Suprapubic skin (tissue), 4 donors: ENCODE measurements at places on chromosomes 11 and 22. TPM values are rescaled to one million over a fixed set of nuclear protein-coding genes. Genes with fewer than 3 reads are reported as not detected.

RPS3 gene
- 851 TPM for total RNA-seq

SLC22A12 gene
- total RNA-seq = not detected

ZC3H12C gene
- 22.7 TPM for total RNA-seq

PC gene
- total RNA-seq = 13.4 TPM

- no peak overlapping the region for H3K4me3 ChIP-seq
- DNase-seq = no peak
- H3K27ac ChIP-seq = no peak overlapping the region
- H3K4me1 ChIP-seq = no peaks in the 10 kb centered on the region
These were observed 14.2 kb downstream of the ALG12 start for GRCh38 chr22:49904040-49904369.

MADD gene
- 47.1 TPM for total RNA-seq

NAALAD2 gene
- total RNA-seq = 9.2 TPM

GRCh38 chr11:119207415-119207960 lies 1.3 kb downstream of the CBL start:
- no peaks in the 10 kb centered on the region for H3K27me3 ChIP-seq
- no peaks in the 10 kb centered on the region for H3K36me3 ChIP-seq
- peak overlapping the region; percentile 94 for H3K4me3 ChIP-seq
- H3K27ac ChIP-seq = peak overlapping the region; percentile 95

DNA sequence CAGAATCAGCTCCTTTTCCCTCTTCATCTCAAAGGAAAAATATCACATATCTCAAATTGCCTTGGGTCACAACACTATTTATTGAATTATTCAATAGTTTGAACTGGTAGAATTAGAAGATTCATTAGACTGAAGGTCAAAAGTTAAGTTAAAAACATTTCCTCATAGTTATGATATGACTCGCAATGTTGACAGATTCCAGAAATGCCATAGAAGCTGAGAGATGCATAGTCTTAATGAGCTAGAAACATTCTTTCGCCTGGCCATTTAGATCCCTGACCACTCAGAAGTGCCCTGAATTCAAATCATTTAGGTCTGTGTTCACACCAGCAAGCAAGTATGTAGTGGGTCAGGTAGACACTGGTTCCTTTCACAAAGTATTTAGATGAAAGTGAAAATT lies 44.4 kb downstream of the FAT3 start:
- no peak overlapping the region for H3K4me3 ChIP-seq
- H3K27ac ChIP-seq = no peak overlapping the region
- no peak for DNase-seq
- no peaks in the 10 kb centered on the region for H3K36me3 ChIP-seq
- H3K27me3 ChIP-seq = no peaks in the 10 kb centered on the region
